T-helper 2 cell treated with Interferon-gamma antibody and Interleukin-4, amounts not matched to agents 100 ng/mL and 5 ng/mL, for 36 hours (primary cell): ENCODE measurements at places on chromosomes 2 and 18. TPM values are rescaled to one million over a fixed set of nuclear protein-coding genes. Genes with fewer than 3 reads are reported as not detected.

Gene RSAD2
- total RNA-seq, result 34.2 and 35.0 TPM in 2 replicates

Gene NOSTRIN
- total RNA-seq, result not detected in 2 replicates

Gene RAD51AP2
- not detected in 2 replicates for total RNA-seq

Gene DYNAP
- total RNA-seq, result not detected in 2 replicates

Gene FARP2
- total RNA-seq, result 23.3 and 23.5 TPM in 2 replicates

Gene TNS1
- total RNA-seq, result 0.18 and 0.36 TPM in 2 replicates

Gene CASP8
- 79.1 and 79.4 TPM in 2 replicates for total RNA-seq

Gene GRB14
- total RNA-seq, result not detected in 2 replicates

Gene C2orf80
- total RNA-seq, result not detected in 2 replicates

Gene ANKRD30BL
- not detected in 2 replicates for total RNA-seq

Gene STARD6
- 0.27 TPM in 1 of 2 replicates, not detected in the other for total RNA-seq

Gene TPRKB
- 42.1 and 44.4 TPM in 2 replicates for total RNA-seq

Gene ATOH8
- total RNA-seq, result 0.18 and 0.20 TPM in 2 replicates

Gene UGT1A10
- not detected in 2 replicates for total RNA-seq

Gene MAP2
- total RNA-seq, result 0.05 TPM in 1 of 2 replicates, not detected in the other

Gene BOLA3
- 68.6 and 69.3 TPM in 2 replicates for total RNA-seq

Gene MDH1B
- total RNA-seq, result 0.09 and 0.32 TPM in 2 replicates
